ENCODE measurements at places on chromosomes 7 and 10.

- no peak for DNase-seq
Measured at GRCh38 chr7:45575501-45576248, 1.5 kb downstream of the ADCY1 start.

DNA sequence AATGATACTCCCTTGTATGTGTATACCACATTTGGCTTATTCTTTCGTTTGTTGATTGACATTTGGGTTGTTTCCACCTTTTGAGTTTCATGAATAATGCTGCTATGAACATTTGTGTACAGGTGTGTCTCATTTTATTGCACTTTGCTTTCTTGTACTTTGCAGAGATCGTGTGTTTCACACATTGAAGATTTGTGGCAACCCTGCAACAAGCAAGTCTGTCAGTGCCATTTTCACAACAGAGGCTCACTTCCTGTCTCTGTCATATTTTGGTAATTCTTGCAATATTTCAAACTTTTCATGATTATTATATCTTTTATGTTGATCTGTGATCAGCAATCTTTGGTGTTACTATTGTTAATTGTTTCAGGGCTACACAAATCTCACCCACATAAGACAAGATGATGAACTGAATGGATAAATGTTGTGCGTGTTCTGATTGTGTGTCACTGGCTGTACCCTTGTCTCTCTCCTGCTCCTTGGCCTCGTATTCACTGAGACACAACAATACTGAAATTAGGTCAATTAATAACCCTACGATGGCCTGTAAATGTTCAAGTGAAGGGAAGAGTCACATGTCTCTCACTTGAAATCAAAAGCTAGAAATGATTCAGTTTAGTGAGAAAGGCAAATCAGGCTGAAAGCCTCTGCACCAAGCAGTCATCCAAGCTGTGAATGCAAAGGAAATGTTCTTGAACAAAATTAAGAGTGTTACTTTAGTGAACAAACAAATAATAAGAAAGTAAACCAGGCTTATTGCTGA lies 133.6 kb upstream of the JCAD start:
- DNase-seq, result no peak

- DNase-seq, result no peak
Measured at GRCh38 chr10:49225218-49225876, 37.2 kb upstream of the TMEM273 start.

- no peak for DNase-seq
Measured at GRCh38 chr10:17028798-17029197, 100.8 kb downstream of the CUBN start.

GRCh38 chr7:28808796-28809533 lies 149.2 kb downstream of the TRIL start:
- DNase-seq, result no peak

DNA sequence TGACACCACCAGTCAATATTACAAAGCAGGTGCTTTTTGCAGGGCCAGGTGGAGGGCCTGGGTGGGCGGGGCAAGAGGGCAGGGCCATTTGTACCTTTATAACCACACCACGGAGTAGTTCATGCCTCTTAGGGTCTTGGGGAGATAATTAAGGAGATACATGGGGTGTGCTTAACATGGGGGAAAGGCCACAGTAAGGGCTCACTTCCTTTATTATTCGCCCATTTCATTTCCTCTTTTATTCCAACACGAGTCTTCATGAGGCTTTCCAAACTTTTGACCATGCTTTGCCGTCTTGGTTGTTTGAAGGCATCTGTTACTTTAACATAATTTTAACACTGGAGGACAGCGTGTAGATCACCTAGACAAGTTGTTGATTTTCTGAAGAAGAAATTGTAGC lies 33.3 kb upstream of the LYZL2 start:
- no peak for DNase-seq

GRCh38 chr7:129110258-129110981 lies 34.1 kb upstream of the TSPAN33 start:
- DNase-seq, result peak; percentile 41

GRCh38 chr7:122887198-122887597 lies 938 bp upstream of the CADPS2 start:
- peak; percentile 74 for DNase-seq

DNA sequence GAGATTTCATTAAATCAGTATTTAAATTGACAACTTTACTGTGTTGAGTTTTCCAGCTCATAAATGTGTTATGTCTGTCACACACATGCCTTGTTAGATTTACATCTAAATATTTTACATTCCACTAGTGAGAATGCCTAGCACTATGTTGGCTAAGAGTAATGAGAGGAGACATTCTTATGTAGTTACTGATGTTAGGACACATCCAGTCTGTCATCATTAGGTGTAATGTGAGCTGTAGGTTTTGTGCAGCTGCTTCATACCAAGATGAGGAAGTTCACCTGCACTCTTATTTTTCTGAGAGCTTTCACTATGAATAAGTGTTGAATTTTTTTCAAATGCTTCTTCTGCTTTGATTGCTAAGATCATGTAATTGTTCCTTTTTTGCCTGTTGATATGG lies 218.0 kb upstream of the IGFBP3 start:
- no peak for DNase-seq

GRCh38 chr7:134900166-134900982 lies 85.9 kb upstream of the AGBL3 start:
- no peak for DNase-seq

GRCh38 chr7:140028311-140028710 lies 34.4 kb downstream of the PARP12 start:
- DNase-seq, result no peak

DNA sequence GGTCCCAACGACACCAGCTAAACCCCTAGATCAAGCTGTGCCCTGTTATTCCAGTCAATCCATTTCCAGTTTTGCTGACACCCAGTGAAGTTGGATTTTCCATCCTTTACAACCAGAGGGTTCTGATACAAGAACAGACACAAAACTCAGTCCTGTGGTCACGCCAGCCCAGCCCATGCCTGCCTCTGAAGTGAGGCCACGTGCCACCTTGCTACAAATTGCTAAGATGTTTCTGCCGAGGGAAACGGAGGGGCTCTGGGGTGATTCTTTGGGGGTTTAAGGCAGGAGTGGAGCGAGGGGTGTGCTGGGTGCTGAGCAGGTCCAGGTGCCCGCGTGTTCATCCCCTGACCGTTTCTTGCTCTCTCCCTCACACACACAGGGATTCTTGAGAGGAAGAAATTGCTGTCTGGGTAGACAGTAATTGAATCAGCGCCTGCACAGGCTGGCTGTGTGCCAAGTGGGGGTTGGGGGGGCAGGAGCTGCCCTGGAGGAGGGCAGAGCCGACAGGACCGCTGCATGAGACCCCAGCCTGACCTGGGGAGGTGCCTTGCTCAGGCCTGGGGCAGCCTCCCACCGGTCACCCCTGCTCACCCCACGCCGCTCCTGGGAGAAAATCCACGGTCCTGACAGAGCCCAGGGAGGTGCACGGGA lies 38.1 kb downstream of the ADAP1 start:
- DNase-seq, result peak; percentile 17

GRCh38 chr7:26326211-26326610 lies 34.5 kb downstream of the SNX10 start:
- DNase-seq, result no peak

DNA sequence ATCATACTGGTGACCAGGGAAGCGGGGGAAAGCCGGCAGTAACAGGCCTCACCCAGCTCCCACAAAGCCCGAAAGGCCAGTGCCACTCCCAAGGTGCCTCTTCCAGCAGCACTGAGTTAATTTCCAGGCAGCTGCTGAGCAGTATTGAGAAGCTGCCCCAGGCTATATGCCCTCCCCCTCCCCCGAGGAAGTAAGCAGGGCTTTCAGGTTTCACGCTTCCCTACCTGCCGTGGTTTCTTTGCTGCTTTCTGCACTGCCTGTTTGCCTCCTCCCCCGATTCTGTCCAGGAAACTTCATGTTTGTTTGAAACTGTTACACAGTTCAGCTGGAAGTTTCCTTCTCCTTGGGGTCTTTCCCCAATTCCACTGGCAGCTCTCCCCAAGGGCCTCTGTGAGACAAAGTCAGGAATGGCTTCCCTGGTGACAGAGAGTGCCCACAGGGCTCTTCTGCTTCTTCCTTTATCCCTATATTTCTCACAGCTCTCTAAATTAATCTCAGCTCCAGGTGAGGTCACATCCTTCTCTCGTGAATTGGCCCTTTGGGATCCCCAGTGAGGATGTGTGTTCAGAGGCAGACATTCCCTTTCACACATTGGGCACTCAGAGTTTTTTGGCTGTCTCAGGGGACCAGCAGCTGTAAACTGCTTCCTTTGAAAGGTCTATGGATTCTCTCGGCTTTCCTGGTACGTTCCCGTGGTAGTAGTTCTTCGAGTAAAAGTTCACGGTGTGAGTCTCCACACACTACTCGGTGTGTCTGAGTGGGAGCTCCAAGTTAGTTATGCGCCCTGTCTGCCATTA lies 19.4 kb downstream of the C1GALT1 start:
- DNase-seq, result peak; percentile 55

DNA sequence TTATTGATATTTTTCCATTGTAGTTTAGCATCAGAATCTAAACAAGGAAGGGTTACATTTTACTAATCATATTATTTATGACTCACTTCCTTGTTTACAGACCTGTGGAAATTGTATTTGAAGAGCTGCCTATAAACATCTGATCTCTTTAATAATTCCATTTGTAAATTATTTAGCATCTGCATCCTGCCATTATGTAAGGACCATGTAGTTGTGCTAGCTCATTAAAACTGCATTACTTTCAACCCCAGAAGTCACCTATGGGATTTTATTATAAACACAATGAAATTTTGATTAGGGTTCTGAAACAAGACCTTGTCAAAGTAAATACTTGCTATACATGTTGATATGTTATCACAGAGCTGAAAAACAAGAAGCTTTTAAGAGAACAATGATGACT lies 146.8 kb upstream of the SLC26A5 start:
- no peak for DNase-seq

DNA sequence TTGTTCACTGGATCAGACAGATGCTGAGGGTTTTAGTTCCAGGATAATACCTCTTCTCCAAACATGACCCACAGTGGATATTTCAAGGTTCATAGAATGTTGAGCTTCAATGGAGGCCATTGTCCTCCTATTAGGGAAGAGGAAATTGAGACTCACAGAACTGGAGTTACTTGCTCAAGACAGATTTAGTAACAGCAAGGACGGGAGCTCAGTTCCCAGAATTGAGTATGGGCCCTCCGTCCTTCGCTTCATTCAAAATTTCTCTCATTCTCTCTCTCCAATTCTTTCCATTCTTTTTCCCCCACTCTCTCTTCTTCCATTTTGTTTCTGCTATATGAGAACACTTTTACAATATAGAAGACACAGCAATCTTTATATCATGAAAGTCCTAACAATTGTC lies 94.0 kb downstream of the DNAJB9 start:
- DNase-seq, result no peak

GRCh38 chr7:35729061-35729783 lies 34.3 kb upstream of the HERPUD2 start:
- no peak for DNase-seq

DNA sequence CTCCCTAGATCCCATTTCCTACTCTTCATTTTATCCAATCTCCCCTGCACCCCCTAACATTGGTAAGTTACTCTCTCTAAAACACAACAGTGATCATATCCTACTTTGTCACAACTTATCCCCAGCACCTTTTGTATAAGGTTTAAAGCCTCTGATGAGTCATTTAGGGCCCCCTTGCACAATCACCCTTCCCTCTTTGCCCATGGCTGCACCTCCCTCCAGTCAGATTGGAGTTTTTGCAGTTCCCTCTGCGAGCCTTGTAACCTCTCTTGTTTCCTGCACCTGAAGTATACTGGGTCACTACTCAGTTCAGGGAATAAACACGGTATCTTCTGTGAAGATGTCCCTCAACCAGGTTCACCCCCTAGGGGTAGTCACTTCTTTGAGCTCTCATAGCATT lies 55.9 kb upstream of the ADRB1 start:
- no peak for DNase-seq

GRCh38 chr10:77893386-77893785 lies 33.2 kb downstream of the DLG5 start:
- no peak for DNase-seq

DNA sequence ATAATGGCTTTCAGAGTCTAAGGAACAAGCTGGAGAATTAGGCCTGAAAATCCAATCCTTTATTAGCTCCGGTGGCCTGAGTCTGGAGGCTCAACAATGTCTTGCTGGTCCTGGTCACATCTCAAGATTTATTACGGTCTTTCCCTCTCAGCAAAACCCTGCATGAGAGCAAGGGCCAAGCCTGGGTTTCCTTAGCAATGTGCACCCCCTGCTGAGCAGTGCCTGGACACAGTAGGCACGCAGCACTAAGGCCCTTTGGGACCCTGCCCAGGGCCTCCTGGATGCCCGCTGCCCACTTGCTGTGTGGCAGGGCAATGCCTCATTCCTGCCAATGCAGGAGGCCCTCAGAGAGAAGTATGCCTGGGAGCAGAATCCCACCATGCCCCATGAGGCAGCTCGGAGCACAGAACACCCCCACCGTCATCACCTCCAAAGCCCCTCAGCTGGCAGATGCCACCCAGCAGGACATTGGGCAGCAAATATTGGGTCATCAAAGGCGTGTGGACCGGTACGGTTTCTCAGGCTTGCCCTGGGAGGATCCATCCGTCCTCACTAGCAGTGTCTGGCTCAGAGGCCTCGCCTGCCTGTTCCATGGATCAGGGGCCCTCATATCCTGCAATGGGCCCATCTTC lies 156.4 kb downstream of the OAT start:
- no peak for DNase-seq

GRCh38 chr10:45602082-45602730 lies 70.4 kb downstream of the ZFAND4 start:
- DNase-seq, result no peak

DNA sequence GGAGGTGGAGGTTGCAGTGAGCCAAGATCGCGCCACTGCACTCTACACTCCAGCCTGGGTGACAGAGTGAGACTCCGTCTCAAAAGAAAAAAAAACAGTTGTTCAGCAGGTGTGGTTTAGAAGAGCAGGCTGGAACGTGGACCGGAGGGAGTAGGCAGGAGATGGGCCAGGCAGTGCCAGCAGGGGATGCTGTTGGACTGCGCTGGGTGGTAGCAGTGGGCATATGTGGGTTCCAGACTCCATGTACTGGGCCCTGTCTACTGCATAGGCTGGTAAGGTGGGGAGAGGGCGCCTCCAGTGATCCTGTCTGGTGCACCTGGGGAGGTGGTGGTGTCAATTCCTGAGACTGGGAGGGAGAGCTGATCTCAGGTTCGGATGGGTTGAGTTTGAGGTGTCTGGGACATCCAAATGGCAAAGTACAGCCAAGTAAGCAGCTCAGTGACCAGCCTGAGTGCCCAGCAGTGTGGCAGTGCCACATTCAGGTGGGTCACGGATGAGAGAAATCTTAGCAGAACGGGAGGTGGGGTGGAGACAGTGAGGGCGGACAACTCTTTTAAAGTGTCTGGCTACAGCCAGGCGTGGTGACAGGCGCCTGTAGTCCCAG lies 25.9 kb downstream of the SFXN4 start:
- no peak for DNase-seq

DNA sequence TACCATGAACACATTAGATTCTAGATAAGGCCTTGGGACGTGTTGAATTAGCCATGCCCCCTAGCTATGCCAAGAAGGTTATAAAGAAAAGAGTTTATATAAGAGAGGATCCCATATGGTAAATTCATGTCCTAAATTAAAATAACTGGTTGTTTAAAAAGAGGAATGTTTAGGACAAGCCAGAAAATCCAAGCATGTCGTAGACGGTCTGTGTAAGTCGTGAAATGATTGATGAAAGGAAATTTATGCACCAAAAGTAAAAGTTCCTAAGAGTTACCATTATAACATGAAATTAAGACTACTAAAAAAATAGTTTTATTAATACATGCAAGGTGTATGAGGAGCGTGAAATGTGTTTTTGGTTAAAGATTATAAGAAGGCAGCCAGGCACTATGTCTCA lies 624.9 kb downstream of the ARL4A start:
- peak; percentile 26 for DNase-seq
